ENCODE measurements at places on chromosomes 7 and 10.

- DNase-seq = no peak
Observed at GRCh38 chr10:27536437-27536836, 32.3 kb downstream of the RAB18 start.

GRCh38 chr10:3926675-3927525 is 141.9 kb upstream of the KLF6 start:
- no peak for DNase-seq

DNA sequence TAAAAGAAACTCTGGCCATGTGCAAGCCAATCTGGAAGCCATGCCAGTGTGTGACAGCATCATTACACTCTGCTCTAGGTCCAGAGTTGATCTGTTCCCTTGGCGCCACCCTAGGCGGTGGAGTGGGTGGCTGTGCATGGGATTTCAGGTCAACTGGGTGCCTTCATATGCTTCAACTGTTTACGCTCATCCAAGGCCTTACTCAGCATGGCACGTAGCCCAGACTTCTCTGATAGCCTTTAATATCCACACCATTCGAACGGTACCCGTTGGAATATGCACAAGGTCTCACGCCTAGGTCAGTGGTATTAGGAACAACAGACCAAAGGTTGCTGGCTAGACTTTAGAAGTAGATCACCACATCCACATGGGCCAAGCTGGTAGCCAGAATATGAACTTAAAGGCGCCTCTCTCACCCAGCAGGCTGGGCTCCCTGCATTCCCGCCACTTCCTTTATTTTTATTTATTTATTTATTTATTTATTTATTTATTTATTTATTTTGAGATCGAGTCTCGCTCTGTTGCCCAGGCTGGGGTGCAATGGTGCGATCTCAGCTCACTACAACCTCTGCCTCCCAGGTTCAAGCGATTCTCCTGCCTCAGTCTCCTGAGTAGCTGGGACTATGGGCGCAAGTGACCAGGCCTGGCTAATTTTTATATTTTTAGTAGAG is 18.7 kb upstream of the ACHE start:
- DNase-seq = no peak

GRCh38 chr7:26500749-26501352 is 209.2 kb downstream of the SNX10 start:
- no peak for DNase-seq

- DNase-seq = no peak
Observed at GRCh38 chr10:79049931-79050895, 18.6 kb upstream of the ZMIZ1 start.

DNA sequence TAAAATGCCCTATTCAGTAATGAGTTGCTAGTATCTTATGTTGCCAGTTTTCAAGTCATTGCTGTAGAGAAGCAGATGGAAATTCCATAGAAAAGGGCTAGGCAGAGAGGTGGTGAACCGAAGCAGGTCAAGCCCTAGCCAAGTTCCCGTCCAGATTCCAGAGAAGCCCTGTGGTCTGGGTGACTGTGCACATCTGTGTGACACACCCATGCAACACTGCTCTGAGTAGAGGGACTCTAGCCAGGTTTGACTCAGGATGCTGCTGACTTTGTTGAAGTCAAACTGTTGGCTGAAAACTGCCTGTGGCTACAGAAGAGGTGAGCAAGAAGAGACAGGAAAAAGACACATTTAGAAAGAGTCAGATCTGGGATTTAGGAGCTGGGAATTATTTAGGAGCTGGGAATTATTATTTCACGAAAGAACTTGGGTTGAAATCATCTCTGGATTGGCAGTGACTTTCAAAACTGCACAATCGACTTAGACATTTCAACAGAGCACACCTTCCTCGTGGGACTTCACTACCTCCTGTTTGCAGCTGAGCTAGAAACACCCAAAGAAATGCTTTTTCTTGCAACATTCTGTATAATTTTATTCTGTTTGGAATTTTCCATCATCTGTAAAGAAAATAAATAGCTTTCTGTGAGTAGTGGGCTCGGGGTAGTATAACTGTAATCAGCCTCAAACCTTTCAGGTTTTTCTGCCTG is 149.1 kb upstream of the PRKCQ start:
- DNase-seq = no peak

DNA sequence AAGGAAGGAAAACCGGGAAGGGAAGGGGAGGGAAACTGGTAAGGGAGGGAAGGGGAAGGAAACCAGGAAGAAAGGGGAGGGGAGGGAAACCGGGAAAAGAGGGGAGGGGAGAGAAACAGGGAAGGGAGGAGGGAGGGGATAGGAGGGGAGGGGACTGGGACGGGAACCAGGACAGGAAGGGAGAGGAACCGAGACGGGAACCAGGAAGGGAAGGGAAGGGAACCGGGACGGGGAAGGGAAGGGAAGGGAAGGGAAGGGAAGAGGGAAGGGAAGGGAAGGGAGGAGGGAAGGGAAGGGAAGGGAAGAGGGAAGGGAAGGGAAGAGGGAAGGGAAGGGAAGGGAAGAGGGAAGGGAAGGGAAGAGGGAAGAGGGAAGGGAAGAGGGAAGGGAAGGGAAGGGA is 13.6 kb downstream of the C10orf67 start:
- DNase-seq = no peak

GRCh38 chr10:61751599-61751998 is 88.9 kb downstream of the CABCOCO1 start:
- DNase-seq = no peak

DNA sequence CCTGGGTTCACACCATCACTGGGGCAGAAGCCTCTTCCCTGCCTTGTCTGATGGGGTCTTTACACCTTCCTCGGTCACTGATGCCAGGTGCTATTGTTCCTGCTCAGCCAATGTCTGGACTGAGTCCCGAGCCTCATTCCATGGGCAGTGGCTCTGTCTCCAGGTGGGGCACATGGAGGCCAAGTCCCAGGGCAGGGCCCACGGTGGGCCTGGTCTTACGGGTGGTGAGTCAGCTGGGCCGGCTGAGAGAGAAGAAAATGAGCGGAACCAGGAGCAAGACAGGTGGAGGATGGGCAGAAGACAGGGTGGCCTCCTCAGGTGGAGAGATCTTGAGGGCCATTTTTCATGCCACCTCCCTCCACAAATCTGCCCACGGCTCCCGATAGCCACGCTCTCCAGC is 131.7 kb upstream of the FAM20C start:
- DNase-seq = no peak

DNA sequence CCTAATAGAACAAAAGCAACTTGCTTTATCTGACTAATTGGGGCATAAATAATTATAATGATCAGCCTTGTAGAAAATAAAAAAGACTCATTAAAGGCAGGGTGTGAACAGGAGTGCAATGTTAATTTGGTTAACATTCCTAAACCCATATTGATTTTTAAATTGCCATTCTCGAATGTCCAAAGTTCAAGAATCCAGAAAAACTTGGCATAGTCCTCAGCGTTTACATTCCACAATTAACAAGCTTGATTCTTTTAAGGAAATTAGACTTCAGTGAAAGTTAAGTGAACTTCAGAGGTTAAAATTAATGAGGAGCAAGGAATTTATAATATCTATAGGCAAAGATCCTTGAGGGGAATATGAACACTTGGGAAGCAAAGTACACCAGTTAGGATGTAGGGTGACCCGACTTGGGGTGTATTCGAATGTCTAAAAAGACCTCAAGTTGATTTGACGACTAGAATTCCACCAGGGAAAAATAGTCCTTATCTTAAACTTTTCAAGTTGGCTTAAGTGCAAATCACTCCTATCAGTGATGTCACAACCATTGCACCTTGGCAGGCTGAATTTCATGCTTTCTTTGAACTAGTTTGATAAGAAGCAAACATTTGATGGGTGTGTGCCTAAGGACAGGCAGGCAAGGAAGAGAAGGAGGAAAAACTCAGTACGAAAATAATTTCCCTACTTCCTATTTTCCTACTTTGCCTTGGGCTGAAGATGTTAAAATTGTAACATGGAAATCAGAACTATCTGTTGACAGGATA is 830.4 kb upstream of the COBL start:
- no peak for DNase-seq

GRCh38 chr10:32548208-32548607 is 102.3 kb downstream of the CCDC7 start:
- DNase-seq = no peak

DNA sequence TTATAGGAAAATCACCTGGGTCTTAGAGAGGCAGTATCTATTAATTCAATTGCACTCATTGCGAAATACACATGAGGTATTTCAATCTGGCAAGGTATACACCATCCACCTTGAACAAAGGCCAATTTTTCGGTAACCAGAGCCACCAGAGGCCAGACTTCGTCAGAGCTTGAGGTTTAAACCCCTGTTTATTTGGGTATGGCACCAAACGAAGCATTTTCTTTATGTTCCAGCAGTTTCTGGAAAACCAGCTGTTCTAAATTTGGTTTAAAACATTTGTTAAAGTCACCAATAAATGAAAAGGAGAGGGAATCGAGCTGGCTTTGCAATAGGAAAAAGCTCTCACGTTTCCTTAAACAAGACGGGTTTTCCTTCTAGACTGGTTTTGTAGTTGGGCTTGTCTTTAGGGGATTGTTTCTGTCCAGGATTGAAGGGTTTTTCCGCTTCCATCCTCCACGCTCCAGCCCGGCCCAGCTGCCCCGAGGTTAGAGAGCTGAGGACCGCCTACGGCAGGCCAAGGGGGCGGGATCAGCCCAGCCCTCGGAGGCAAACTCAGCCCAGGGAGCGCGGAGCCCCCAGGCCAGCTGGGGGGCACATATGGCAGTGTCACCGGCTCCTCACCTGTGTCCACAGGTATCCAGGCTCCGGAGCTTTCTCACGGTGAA is 539.4 kb upstream of the MGMT start:
- DNase-seq = no peak
